ENCODE measurements at places on chromosomes 1 and 21. TPM values are rescaled to one million over a fixed set of nuclear protein-coding genes. Genes with fewer than 3 reads are reported as not detected.
A peak's percentile ranks its signal among the peaks of the same experiment; 100 is the strongest.

DNA sequence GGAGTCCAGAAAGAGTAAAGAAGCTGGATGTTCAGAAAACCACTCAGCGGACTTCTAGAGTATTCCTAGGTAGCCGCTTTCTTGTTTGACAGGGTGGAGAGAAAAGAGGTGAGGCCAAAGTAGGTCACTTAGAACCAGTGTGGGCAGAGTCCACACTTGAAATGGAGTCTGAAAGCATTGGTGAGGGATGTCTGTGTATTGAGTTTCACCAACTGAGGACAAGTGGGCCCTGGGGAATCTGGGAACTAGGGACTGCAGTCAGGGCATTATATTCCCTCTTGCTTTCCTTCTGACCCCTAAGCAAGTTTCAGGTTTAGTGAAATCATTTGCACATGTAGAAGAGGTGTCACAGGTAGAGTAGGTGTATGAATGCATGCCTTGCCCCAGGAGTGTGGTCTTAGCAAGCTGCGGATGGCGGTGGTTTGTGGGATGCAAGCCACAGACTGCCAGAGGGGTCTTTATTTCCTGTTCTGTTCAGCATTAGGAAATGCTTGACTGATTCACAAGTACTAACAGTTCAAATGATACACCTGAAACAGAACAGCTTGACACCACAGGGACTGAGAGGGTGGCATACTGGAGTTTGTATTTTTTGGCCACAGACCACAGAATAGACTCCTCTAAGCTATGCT lies 1.1 kb upstream of the GNG12 start:
- DNase-seq, result no peak

DNA sequence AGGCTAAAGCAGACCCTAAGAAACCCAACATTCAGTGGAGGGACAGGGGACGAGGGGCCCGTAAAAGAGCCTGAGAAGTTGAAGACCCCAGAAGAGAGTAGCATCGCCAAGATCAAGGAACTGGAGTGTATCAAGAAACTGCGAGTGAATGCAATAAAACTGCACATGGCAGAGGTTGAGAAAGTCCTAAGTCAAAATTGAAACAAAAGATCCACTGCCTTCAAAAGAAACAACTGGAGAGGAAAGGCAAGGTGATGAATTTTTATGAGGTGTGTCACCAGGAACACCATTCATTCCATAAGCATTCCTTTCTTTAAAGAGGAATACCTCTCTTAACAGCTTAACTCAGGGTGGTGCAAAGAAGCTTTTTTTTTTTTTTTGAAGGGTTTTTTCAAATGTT lies 38.3 kb upstream of the ADORA3 start:
- DNase-seq, result peak; percentile 28

GRCh38 chr1:42815941-42816584 lies 859 bp upstream of the ERMAP start:
- DNase-seq, result no peak

The TPTE gene
- not detected for total RNA-seq
